Left renal cortex interstitium (tissue), 4 donors: ENCODE measurements at places on chromosomes 6 and 20.

- no peak for DNase-seq
These were observed 59.5 kb downstream of the SCAF8 start for GRCh38 chr6:154792761-154793160.

GRCh38 chr6:11683871-11684270 lies 94.7 kb downstream of the ADTRP start:
- no peak for DNase-seq

DNA sequence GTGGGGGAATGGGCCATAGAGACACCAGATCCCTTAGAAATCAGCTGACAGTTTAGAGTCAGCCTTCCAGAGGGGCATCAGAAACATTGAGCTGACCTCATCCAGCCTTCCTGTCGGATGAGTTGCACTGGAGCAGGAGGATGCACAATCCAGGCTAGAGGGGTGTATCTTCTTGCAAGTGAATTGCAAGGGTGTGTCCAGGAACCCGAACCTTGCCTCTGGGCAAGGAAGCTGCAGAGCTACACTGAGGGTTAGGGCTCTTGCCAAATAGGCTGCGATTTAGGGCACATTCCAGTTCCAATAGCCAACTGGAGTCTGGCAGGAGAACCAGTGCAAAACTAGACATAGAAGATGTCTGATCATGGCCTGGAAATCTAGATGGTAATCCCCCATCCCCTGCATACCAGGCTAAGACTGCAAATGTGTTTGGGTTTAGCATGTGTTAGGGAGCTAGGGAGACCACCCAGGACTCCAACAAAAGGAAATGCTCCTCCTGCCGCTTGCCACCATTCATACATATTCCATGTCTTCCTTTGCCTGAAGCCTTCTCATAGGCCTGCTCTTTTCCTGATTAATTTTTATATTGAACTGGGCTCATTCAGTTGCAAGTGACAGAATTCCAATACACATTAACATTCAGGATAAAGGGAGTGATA lies 6.3 kb upstream of the UTRN start:
- DNase-seq = no peak

DNA sequence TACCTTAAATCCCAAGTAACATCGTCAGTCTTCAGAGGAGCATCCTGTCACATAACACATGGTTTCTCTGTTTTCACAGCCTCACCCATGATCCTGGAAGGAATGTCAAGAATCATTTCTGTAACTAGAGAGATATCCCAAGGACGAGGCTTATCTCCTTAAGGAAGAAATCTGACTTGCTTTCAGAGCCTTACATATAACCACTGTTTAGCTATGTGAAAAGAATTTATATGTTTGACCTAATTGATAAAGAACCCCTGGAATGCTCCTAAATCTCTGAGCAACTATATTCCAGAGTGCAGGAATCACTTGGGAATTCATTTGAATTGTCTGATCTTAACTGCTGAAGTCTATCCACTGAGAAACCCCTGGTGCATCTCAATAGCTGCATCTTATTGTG lies 243.1 kb downstream of the ALDH8A1 start:
- DNase-seq = no peak

DNA sequence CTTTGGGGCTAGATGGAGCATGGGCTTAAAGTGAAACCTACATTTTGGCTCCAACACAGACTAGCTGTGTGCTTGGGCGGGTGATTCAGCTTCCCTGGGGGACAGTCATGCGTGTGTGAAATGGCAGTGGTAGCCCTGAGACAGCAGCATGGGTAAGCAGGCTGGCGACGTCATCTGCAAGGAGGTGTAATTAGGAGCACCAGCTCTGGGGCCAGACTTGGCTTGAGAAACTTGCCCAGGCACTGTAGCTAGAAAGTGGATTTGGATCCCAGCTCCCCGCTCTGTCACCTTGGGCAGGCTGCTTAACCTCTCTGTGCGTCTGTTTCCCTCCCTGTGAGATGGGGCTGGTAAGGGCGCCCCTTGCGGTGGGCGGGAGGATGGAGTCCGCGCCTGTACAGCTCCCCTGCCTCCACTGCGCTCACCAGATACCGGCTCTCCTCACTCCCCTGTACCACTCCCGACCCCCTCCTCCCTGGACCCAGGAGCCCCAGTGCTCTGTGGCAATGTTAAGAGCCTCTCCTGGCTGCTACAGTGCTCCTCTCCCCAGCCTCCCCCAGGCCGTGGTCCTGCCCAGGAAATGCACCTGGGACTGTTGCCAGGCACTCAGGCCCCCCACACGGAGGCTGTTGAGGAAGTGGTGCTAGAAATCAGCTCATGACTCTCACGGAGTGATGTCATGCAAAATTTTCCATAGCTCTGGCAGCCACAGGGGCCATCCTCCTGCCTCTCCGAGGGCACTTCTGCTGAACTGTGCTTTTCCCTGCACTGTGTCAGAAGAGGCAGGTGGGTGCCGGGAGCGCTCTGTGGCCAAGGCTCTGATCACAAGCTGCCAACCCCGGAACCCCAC lies 44.6 kb downstream of the SYNJ2 start:
- DNase-seq = no peak

GRCh38 chr6:78597966-78598365 lies 269.4 kb upstream of the IRAK1BP1 start:
- no peak for DNase-seq

GRCh38 chr6:118724211-118724610 lies 72.8 kb upstream of the CEP85L start:
- DNase-seq = no peak

DNA sequence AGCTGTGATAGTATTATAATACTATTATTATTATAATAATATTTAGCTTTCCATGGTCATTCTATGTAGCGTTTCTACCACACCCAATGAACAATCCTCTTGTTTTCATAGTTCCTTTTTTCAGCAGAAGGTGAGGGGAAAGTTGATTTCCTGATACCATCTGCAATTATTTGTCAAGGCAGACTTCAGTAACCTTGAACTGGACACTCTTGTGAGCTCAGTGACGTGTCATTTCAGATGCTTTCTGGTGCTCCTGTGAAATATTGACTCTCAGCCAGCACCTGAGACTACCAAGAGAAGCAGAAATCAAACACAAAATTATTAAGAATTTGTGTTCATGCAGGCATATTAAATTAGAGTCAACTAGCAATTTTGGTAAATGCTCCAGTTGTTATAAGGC lies 46.0 kb upstream of the PROKR2 start:
- no peak for DNase-seq

DNA sequence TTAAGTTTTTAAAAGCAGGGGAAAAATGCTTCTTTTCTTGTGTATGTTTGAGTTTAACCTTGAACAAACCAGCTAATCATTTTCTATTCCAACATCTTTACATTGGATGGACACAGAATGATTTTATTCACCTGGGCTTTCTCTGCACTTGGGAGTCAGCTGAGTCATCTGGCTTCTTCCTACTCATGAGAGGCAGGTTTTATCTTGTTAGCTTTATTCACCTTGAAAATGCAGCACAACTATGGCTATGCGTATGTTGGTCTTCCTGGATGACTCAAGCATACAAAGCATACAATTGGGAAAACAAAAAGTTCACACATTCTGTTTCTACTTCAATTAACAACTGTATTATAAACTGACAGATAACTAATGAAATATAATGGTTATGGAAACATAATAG lies 737.7 kb downstream of the FRK start:
- no peak for DNase-seq

DNA sequence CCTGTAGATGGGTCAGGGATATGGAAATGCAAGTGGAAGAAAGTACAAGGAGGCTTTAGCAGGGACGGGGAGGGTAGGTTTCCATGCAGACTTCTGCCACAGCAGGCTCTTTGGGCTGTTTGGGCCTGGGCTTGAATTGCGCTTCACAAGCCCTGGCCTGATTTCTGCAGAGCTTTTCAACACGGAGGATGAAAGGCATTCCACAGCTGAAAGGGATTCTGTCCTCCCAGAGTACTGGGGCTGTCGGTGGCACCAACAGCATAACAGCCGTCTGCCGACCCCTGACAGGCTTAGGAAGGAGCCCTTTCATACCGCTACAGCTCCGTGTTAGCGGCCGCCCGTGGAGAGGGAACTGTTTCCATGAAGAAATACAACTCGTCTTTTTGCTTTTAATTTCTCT lies 22.9 kb upstream of the TBC1D7 start:
- DNase-seq = no peak

DNA sequence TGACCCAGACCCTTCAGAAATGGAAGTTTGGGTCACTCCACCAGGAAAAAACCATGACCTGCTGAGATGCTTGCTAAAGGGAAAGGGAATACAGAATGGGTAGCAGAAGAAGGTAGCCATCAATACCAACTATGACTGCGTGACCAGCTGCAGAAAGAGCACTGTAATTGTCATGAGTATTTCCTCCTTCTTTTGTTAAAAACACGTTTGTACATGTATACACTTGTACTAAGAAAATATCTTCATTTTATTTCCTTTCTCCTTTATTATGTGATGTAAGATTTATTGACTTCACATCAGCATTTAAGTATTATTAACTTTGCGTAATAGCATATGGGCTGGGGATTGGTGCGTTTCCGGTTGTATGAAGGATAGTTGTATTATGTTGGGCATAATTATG lies 12.6 kb upstream of the MUC21 start:
- DNase-seq = no peak

DNA sequence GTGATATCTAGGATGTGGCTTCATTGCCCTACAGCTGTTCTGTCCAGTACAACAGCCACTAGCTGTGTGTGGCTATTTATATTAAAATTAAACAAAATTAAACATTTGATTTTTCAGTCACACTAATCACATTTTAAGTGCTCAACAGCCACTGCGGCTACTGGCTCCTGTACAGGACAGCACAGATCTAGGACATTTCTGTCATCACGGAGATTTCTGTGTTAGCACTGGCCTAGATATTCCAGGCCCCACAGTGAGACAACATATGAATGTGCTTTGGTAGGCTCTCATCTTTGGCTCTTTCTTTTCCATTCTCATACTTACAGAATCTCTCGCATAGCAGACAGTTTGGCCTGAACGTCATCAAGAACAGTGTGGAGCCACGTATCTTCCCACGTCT lies 48.4 kb upstream of the ZBTB24 start:
- DNase-seq = no peak

GRCh38 chr20:46894579-46894958 lies at the start of gene EYA2:
Gene EYA2 (plus strand): TSS chr20:46894843. CDS start chr20:46990011, 95,168 bp downstream.
- no peak for DNase-seq

DNA sequence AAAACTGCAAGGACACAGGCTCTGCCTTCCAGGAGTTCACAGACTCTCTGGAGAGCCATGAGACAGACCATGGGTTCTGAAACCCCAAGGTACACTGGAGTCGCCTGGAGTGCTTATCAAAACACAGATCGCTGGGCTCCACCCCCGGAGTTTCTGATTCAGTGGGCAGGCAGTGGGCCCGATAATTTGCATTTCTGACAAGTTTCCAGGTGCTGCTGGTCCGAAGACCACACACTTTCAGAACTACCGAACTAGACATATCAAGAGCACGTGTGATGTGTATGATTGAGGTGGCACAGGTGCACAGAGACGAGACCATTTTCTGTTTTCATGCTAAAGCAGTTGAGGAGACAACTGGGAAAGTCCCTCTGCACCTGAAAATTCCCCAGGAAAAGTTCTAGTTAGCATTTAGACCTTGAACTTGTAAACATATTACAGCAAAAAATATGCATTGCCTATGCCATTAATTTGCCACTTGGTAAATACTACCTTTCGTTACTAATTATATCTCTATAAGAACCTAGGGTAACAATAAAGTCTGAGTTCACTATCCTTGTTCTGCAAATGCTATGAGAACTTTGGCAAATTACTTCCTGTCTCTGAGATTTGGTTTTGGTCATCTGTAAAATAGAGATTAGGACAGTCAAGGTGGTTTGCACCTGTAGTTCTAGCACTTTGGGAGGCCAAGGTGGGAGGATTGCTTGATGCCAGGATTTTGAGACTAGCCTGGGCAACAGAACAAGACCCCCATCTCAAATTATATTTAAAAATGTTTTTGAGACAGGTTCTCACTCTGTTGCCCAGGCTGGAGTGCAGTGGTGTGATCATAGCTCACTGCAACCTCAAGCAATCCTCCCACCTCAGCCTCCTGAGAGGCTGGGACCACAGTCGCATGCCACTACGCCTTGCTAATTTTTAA lies 14.3 kb upstream of the PIM1 start:
- no peak for DNase-seq

DNA sequence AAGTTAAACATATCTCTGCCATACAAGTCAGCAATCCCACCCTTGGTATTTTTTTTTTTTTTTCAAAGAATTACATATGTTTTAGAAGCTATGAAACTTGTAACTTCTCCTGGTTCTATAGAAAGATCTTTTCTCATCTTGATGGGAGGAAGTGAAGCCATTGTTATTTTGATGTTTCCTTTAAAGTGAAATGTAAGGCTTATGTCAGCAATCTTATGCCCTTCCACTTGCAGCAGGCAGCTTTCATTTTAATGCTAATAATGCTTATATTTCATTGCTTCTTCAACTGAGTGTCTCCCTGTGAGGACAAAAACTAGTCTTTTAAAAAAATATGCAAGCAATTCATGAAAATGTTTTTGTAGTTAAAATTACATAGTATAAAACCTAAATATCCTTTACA lies 1614.7 kb downstream of the KHDRBS2 start:
- DNase-seq = no peak

- no peak for DNase-seq
These were observed 259.3 kb downstream of the KIF16B start for GRCh38 chr20:16313917-16314316.

DNA sequence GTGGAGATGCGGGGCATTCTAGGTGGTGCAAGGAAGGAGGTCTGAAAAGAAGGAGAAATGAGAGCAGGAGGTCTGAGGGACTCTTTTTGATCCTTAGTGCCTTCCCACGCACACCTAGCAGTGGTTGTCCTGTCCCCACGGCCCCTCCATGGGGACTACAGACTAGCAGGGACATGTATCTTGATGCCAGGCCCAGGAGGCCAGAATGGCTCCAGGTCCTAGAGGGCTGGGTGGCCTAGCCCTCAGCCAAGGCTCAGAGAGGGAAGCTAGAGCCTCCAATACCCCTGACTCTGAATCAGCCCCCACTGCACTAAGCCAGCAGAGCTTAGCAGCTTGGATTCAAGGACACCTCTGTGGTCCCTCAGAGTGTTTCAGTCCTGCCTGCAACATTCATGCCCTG lies 16.7 kb upstream of the BLCAP start:
- no peak for DNase-seq

GRCh38 chr6:155813548-155813947 lies 357.9 kb upstream of the NOX3 start:
- DNase-seq = no peak

DNA sequence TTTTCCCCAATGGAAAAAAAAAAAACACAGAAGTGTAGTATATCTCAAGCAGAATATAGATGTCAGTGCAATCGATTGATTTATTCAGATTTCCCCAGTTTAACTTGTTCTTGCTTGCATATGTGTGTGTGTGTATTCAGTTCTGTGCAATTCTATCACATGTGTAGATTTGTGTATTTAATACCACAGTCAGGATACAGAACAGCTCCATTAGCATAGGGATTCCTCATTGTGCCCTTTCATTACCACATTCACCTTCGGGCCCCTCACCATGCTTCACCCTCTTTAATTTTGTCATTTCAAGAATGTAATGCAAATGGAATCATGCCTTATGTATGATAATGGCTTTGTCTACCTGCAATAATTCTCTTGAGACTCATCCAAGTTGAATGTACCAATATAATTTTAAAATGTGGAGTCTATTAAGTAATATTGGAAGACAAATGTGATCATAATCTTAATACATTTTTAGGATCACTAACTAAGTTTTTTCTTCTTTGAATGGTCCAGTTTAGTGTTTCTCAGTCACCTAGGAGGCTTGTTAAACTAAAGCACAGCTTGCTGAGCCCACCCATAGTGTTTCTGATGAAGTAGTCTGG lies 187.9 kb downstream of the TENT5A start:
- no peak for DNase-seq
